ENCODE measurements at places on chromosomes 1 and 21. TPM values are rescaled to one million over a fixed set of nuclear protein-coding genes. Genes with fewer than 3 reads are reported as not detected.

OR2T11 gene
- not detected for total RNA-seq

DNA sequence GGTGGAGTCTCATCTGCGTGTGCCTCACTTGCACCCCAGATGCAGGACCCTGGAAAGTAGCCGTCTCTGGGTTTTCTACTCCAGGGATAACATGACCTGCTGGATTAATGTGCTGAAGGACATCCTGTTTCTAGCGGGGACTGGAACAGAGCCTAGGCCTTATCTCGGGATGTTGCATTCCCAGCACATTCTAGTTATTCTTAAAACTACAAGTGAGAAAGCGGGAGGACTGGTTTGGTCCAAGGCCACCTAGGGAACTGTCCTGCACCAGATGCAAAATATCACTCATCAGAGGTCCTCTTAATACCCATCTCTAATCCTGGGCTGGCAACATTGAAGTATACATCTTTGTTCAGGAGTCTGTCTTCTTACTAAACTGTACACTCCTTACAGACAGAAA is 179.9 kb downstream of the ZC3H11B start:
- DNase-seq = no peak

GRCh38 chr1:29490204-29490934 is 254.0 kb downstream of the PTPRU start:
- DNase-seq = no peak

CHD5 gene
- total RNA-seq = 62.9 TPM
